Lower lobe of right lung (tissue), 2 donors: ENCODE measurements at places on chromosomes 5 and 9. TPM values are rescaled to one million over a fixed set of nuclear protein-coding genes. Genes with fewer than 3 reads are reported as not detected.

Gene ZNF484
- total RNA-seq: 9.0 TPM

GRCh38 chr5:173278641-173279040, 43.6 kb upstream of the NKX2-5 start:
- DNase-seq: no peak
- H3K4me1 ChIP-seq: peaks cover 3% of the 10 kb centered on the region
- H3K27me3 ChIP-seq: peaks cover 35% of the 10 kb centered on the region
- no peaks in the 10 kb centered on the region for H3K36me3 ChIP-seq

Gene AMBP
- 1.0 TPM for total RNA-seq

DNA sequence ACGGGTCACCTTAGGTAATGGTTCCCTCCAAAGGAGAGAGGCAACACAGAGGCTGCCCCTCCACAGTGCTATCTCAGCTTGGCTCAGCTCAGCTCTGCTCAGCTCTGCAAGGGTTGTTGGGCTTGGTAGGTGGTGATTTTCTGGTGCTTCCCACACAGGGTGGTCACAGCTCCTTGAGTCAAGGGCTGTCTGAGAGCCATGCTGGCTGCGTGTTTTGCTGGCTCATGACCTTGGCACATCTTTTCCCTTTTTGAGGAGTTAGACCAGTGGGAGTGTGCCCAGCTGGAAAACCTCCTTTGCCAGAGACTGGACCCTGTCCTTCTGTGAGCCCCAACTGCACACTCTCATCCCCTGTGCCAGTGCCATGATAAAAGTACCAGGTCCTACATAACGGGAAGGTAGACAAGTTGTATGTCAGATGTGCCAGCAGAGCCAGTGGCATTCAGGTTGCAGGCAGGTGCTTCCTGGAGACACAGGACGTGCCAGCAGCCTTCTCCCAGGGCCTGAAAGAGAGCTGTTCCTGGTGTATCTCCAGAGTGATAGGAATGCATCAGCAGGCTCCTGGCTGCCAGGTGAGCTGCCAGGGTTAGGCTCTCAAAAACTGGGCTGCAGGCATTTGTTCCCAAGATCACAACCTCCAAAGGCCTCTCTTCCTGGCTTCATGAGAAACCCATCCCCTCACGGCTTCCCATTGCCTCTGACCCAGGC, 118.6 kb upstream of the CXCL14 start:
- no peaks in the 10 kb centered on the region for H3K4me1 ChIP-seq
- H3K4me3 ChIP-seq: no peak overlapping the region
- H3K27me3 ChIP-seq: no peaks in the 10 kb centered on the region
- DNase-seq: no peak

- no peak for DNase-seq
- H3K4me1 ChIP-seq: no peaks in the 10 kb centered on the region
- no peaks in the 10 kb centered on the region for H3K27me3 ChIP-seq
Observed at GRCh38 chr5:124990723-124991122, 244.3 kb upstream of the ZNF608 start.

Gene ZNF483
- total RNA-seq: 5.1 TPM

DNA sequence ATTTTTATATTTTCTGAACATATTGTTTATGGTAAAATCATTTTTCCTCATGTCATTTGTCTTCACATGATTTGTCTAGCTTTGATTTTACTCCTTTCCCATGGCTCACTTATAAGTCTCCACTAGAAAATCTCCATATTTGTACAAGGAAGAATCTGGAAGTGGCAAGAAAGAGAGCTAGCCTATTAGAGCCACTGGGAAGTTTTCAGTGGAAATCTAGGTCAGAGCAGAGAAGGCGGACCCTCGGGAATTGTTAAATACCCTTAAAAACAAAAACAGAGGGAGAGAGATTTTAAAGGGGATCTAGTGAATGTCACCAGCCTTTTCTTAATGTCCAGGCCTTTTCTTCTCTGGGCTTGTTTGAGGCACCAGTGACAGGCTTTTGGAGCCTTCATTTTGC, 56.6 kb downstream of the GRAMD2B start:
- DNase-seq: no peak
- H3K27ac ChIP-seq: no peak overlapping the region
- no peaks in the 10 kb centered on the region for H3K4me1 ChIP-seq
- no peaks in the 10 kb centered on the region for H3K27me3 ChIP-seq
- peaks cover 43% of the 10 kb centered on the region for H3K36me3 ChIP-seq

DNA sequence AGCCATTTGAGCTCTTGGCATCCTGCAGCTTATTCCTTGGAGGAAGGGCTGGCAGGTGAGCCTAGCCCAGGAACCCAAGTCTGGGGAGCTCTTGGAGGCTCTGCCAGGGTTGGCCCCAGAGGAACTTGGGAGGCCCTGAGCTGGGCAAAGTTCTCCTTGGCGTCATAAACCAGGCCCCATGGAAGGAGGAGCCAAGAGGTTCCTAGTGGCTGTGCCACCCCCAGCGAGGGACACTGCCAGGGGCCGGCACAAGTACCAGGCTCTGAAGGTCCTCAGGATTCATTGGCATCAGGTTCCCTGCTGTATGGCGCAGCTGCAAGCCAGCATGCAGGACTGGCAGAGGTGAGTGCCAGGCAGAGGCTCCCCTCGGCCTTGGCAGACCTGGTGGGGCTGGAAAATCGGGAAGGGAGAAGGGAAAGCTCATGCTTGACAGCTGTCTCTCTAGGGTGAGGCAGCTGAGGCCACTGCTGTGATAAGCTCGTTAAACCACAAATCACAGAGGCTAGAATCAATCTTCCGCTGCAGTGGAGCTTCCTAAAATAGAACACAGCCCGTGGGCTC, 54.6 kb upstream of the SYNPO start:
- peaks cover 14% of the 10 kb centered on the region for H3K4me1 ChIP-seq
- DNase-seq: no peak
- H3K27me3 ChIP-seq: no peaks in the 10 kb centered on the region
- H3K4me3 ChIP-seq: no peak overlapping the region
- H3K36me3 ChIP-seq: no peaks in the 10 kb centered on the region

Gene CATSPER3
- total RNA-seq: 0.68 TPM

- H3K27ac ChIP-seq: no peak overlapping the region
- no peak overlapping the region for H3K4me3 ChIP-seq
- no peaks in the 10 kb centered on the region for H3K27me3 ChIP-seq
- DNase-seq: no peak
- H3K4me1 ChIP-seq: no peaks in the 10 kb centered on the region
Observed at GRCh38 chr5:57338068-57338867, 144.3 kb downstream of the ACTBL2 start.
